Cerebellum (tissue), 4 donors: ENCODE measurements at places on chromosomes 16 and 17. TPM values are rescaled to one million over a fixed set of nuclear protein-coding genes. Genes with fewer than 3 reads are reported as not detected.

DNA sequence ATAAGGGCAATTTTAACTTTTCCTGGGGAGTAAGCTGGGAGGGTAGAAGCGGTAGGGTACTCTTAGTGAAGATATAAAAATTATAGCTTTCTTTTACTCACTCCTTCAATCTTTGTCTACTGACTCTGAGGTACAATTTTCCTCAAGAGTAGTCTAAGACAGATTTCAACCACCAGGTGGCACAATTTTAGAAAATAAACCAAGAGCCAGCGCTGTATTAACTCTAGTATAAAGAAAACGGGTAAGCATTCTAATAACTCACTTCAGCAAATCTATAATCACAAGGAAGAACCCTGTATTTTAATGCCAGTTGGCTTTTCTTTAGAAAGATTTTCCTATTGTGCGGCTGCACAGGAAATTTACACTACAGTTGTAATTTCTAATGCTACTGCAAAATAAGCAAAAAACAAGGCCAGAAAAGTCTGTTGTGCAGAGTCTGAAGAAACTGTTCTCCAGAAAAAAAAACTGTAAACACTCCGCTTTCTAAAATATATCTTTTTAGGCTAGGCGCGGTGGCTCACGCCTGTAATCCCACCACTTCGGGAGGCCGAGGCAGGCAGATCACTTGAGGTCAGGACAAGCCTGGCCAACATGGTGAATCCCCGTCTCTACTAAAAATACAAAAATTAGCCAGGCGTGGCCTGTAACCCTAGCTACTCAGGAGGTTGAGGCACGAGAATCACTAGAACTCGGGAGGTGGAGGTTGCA, 1.9 kb downstream of the CMC2 start:
- DNase-seq, result peak; percentile 55

GRCh38 chr16:4419402-4419959, 3.1 kb upstream of the CORO7 start:
- DNase-seq, result no peak

CA7 gene
- not detected for total RNA-seq

MTSS2 gene
- 49.0 TPM for total RNA-seq

GUCY2D gene
- not detected for total RNA-seq

- DNase-seq, result no peak
Measured at GRCh38 chr17:17497065-17497844, 1.1 kb upstream of the RASD1 start.

DNA sequence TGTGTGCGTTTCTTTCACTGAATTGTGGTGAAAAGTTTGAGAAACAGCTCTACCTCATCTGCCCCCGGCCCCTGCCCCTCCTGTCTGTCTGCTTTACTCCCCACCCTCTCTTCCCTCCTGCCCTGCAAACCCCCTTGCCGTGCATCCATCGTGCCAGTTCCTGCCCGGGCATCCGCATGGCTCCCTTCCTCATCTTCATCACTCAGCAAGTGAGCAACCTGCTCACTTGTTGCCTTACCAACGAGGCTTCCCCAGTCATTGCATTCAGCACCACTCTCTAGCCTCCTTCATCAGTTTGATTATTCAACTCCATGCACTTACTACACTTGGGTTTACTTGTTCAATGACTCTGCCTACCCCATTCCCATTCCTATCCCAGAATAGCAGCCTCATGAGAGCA, 34.8 kb upstream of the SDK2 start:
- no peak for DNase-seq

TNFRSF17 gene
- total RNA-seq, result not detected

GRCh38 chr17:42403150-42403549, 14.9 kb upstream of the STAT3 start:
- DNase-seq, result no peak

- DNase-seq, result peak; percentile 95
Measured at GRCh38 chr17:43398724-43399595, at the start of gene ARL4D. ARL4D (plus strand) TSS chr17:43398993; CDS start chr17:43399733, 740 bp downstream.

GRCh38 chr17:13594762-13595598, 6.7 kb downstream of the HS3ST3A1 start:
- peak; percentile 26 for DNase-seq

- DNase-seq, result peak; percentile 69
Measured at GRCh38 chr17:57085448-57086068, 512 bp downstream of the AKAP1 start.

NPIPA2 gene
- 1.5 TPM for total RNA-seq

DNA sequence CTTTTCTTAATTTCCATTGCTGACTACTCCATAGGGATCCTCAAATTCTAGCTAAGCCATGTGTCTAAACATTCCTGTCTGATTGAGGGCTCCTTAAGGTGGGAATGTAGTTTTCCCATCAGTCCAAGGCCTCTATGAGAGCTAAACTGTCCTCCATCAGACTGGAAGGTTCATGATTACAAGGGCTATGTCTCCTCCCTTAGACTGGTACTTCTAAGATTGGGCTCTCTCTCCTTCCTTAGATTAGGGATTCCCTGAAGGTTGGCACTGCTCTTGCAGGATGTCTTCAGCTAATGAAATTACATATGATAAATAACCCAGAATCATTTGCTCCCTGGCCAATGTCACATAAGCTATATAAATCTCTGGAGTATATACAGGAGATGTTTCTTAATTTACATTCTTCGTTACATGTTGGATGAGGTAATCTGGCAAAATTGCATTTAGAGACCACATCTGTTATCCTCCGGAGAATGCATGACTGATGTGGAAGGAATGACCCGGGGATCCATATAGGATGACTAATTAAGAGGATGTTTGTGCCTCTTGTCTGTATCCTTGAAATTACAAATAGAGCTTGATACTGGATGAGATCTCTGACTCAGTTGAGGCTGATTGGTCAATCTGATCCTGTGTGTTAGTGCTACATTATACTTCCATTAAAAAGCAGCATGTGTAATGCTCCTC, 14.2 kb downstream of the B4GALNT2 start:
- DNase-seq, result no peak

PRSS36 gene
- total RNA-seq, result 1.6 TPM

- no peak for DNase-seq
Measured at GRCh38 chr17:52824542-52824941, 666.0 kb upstream of the CA10 start.

DCAF7 gene
- total RNA-seq, result 44.4 TPM

MRC2 gene
- total RNA-seq, result 16.0 TPM

DNA sequence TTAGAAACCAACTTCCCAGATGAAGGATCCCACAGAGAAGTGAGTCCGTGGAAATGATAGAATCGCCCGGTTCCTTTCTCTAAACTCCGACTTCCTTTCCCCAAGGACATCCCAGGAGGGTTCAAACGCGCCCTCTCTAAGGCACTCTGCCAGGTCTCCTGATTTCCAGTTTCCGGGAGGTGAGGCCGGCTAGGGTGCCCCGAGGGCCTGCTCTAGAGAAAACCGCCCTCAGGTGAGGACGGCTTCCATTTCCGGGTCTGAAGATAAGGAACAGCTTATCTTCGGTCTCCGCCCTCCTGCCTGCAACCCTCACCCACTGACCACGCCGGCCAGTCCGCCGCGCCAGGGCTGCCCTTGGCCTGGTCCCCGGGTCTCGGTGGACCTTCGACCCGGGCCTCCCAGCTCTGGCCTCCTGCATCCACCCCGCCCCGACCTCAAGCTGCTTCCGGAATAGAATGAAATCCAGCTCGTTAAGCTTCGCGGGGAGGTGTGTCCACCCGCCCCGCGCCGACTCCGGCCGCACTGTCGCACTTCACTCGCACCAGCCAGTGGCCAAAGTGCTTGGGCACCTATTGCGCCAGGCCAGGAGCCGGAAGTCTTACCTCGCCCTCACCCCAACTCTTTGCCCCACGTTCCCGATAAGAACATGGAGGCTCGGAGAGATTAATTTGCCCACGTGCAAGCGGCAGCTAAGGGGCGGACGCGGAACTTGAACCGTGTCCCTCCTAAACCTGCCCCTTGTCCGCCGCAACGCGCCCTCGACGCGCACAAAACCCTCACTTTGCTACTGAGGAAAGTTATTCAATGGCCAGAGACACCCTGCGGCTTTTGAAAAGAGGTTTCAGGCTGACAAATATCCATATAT, 836 bp upstream of the MMP15 start:
- no peak for DNase-seq
